NAMALWA (cell line): ENCODE measurements at places on chromosomes 4 and X.
A peak's percentile ranks its signal among the peaks of the same experiment; 100 is the strongest.

DNA sequence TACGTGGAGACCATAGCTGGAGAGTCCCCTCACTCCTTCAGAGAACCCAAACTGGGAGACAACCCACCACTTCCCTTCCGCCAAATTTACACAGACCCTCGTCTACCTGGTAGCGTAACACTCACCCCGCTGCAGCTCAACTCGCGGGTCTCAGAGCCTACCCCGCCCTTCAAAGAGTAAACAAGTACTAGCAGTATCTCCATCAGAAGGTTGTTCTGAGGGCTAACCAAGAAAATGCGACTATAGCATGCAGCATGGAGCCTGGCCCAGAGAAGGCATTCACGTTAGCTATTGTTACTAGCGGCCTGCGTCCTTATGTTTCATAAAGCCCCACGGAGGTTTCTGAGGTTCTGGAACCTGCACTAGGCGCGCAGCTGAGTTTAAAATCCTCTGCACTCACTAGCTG is 531 bp upstream of the MANBA start:
- DNase-seq, result no peak

- peak; percentile 23 for DNase-seq
Measured at GRCh38 chrX:79524642-79525041, 157.5 kb upstream of the ITM2A start.

GRCh38 chr4:20368926-20369325 is 117.2 kb downstream of the SLIT2 start:
- no peak for DNase-seq

- DNase-seq, result no peak
Measured at GRCh38 chr4:38976308-38976707, 55.9 kb downstream of the TMEM156 start.

DNA sequence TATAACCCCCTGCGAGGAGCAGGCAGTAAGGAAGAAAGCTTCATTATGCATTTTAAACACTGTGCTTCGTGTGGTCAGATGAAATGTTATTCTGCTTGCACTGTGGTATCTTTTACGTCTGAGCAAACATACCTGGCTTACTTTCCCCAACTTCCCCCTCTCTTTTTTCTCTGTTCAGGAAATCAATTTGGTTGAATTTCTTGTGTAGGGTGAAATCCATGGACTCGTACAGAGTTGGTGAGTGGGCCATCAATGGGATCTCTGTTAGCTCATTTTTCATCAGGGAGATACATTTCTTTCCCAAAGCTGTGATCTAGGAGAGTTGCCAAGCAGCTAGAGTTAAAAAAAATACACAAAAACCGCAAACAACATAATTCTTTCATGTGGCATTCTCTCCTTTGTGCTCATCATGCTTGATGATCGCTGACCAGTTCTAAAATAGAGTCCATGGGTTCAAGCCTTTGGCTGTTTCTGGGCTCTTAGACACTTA is 98.5 kb downstream of the FRAS1 start:
- DNase-seq, result no peak

DNA sequence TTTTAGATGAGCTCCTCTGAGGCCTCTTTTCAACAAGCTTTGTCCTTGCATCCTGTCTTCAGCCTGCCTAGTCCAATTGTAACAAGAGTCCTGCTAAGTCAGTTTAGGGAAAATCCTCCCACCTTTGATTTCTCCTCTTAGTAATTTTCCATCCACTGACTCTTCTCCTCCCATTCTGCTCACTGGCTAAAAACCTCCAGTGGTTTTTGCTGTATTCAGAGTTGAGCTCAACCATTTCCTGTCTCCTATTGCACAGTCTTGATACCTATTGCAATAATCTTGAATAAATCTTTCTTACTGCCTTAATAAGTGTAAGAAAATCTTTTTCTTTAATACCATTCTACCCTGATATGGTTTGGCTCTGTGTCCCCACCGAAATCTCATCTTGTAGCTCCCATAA is 117.8 kb upstream of the ENPP6 start:
- no peak for DNase-seq

DNA sequence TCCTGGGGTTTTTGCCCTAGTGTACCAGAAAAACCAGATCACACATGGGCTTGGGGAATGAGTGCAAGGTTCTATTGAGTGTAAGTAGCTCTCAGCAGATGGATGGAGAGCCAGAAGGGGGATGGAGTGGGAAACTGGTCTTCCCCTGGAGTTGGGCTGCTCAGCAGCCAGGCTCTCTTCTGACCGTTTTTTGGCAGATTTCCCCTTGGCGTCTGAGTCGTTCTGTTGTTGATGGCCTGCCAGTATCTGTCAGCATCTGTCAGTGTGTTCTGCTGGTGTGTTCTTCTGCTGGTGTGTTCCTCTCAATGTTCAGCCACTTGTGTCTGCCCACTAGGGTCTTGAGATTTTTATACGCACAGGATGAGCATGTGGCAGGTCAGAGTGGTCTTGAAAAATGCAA is 633.9 kb upstream of the CPEB2 start:
- no peak for DNase-seq

- no peak for DNase-seq
Measured at GRCh38 chr4:97028785-97029184, 1114.5 kb downstream of the STPG2 start.

DNA sequence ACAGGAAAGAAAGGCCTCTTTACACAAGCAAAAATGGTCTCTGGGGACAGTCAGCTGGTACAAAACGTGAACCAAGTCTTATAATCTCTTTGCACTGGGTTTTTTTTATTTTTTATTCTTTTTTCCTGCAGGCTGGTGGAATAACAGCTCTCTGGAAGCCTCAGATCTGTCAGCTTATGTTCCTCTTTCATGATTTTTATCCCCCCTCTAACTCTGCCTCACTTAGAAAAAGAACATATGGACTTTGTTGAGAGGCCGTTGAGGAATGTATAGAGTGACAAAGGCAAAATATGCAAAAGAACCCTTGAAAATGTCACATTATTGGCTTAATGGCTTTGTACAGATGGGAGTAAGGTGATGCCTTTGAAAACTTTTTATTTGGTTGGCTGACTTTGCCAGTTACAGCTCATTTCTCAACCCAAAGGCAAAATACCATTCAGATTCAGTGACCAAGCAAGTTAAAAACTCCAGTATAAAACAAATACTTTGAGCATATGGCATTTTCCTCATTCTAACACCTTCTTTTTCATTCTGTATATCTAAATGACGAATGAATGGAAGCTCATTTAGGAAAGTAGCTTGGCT is 111.1 kb downstream of the RNF150 start:
- no peak for DNase-seq

GRCh38 chrX:1657367-1658070 is 42.7 kb downstream of the ASMT start:
- no peak for DNase-seq

- DNase-seq, result no peak
Measured at GRCh38 chrX:39782276-39782675, 315.5 kb downstream of the BCOR start.

- no peak for DNase-seq
Measured at GRCh38 chr4:147480891-147481576, at the start of gene EDNRA. TSS of gene EDNRA (plus strand) at chr4:147481097. CDS start at chr4:147485682, 4,585 bp downstream.

- DNase-seq, result no peak
Measured at GRCh38 chrX:15804563-15804962, 14.3 kb downstream of the ZRSR2 start.

DNA sequence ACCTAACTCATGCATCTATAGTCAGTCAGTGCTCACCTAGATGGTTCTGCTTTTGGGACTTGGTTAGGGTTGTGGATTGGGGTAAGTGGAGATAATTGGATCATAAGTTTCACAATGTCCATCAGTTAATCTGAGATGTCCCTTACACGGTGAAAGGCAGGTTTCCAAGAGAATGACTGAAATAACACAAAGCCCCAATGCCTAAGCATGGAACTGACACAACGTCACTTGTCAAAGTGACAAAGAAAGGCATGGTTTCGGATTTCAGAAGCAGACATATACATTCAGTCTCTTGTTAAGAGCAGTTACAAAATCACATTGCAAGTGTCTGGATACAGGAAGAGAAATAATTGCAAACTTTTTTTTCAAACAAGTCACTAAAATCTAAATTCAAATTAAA is 1456.9 kb downstream of the TECRL start:
- no peak for DNase-seq

- no peak for DNase-seq
Measured at GRCh38 chr4:12961713-12962112, 522.4 kb downstream of the RAB28 start.

DNA sequence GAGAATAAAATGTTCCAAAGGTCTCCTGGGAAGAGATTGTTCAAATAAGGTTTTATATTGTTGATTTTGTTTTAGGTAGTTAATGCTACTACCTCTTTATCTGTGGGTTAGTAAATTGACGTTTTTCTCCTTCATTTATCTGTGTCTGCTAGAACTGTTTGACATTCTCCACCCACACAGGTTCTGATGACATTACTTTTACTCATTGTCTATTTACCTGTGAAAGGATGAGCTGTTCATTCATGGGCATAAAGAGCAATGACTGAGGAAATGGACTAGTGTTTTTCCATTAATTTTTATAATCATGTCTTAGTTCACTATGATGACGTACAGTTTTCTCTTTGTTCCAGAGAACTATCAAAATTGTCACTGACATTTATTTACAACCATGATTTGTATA is 75.6 kb downstream of the CPE start:
- DNase-seq, result no peak

- no peak for DNase-seq
Measured at GRCh38 chr4:173703021-173703420, 173.0 kb upstream of the HAND2 start.

DNA sequence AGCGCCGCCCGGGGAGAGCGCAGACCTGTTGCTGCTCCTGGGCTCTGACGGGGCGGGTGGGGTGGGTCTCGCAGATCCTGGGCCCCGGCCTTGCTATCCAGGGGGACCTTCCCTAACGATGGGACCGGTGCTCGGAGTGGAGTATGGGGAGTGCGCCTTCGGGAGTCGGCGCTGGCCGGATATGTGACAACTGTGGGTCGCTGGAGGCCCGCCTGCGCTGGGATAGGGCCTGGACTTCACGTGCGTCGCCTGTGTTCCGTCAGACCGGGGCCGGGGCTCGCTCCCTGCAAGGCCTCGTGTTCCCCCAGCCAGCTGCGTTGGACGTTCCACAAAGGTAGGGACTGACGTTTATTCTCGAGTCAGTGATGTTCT is 1.3 kb downstream of the TBL1X start:
- DNase-seq, result no peak

DNA sequence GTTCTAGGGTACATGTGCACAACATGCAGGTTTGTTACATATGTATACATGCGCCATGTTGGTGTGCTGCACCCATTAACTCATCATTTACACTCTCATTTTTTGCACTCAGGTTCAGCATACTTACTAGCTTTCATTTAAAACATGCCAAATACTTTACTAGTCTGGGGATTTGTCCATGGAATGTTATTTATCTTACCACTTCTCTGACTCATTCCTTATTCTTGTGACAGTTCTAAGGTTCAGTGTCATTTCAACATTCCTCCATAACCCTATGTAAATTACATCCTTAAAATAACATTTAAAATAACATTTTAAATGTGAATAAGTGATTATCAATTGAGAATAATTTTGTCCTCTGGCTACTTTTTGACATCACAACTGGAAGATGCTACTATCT is 19.5 kb upstream of the SYTL5 start:
- DNase-seq, result no peak

DNA sequence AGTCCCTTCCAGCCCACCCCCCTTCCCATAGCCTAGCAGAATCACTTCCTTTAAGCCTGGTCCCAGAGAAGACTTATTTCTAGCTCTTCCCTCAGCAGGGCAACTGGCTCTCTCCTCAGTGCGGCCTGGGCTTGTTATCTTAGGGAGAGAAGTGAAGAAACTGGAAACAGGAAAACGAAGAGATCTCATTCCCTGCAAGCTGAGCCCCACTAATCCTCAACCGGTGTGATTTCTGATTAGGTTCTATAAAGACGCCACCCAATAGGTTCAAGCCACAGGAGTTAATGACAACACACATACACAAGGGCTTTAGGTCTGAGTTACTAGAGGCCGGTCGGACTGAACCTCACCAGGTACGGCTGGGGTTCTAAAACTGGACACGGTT is 3.2 kb downstream of the GSX2 start:
- DNase-seq, result no peak
